ENCODE measurements at places on chromosomes 2 and 18.

GRCh38 chr2:172403881-172404468 is 23.4 kb upstream of the ITGA6 start:
- no peak for DNase-seq

GRCh38 chr2:26245231-26245732 is 543 bp downstream of the HADHB start:
- peak; percentile 54 for DNase-seq

DNA sequence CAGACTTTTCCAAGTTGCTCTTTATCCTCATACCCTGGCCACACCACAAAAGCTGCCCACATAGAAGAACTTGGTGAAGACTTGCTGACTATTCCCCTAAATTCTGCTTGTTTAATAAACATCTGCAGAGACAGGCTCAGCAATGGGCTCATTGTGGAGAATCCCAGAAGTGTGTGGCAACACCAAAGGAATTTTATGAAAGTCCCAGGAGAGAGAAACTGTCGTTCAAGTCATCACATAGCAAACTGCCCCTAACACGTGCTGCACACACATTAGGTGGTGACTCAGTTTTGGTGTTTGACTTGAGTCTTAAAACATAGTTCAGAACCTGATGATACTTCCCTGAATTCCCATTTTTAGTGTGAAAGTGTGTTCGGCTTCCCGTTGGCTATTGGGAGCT is 38.6 kb downstream of the CYP1B1 start:
- no peak for DNase-seq

DNA sequence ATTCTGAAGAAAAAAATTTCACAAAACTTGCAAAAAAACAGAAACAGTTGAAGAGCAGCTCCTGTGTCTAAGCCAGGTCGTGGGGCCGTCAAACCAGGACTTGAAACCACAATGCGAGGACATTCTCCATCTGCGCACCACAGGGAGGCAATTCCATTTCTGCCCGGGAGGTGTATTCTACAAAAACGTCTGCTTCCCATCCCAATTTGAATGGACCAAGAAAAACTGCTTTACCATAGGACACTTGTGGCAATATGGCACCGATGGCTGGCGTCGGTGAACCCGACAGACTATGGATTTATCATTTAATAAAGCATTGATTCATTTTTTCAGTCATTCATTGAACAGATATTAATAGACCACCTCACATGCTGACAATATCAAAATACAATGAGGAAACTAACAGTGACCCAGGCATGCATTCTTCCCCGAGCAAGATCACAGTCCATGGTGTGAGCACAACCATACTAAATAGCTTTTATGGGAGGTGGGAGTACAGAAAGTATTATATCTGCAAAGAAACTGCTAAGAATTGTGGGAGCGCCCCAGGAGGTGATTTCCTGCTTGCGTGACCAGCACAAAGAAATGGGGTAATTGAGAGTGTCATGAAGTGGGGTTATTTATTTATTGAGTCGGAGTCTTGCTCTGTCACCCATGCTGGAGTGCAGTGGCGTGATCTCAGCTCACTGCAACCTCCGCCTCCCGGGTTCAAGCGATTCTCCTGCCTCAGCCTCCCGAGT is 10.5 kb upstream of the ZAP70 start:
- no peak for DNase-seq

GRCh38 chr2:68320118-68320641 is 431 bp upstream of the CNRIP1 start:
- DNase-seq: no peak

- no peak for DNase-seq
Observed at GRCh38 chr2:169840747-169841142, 13.5 kb downstream of the UBR3 start.
